ENCODE measurements at places on chromosomes 11 and 22.

GRCh38 chr11:19892876-19893275, 180.2 kb downstream of the NAV2 start:
- DNase-seq, result no peak

GRCh38 chr11:3136546-3137455, 28.3 kb downstream of the OSBPL5 start:
- no peak for DNase-seq

DNA sequence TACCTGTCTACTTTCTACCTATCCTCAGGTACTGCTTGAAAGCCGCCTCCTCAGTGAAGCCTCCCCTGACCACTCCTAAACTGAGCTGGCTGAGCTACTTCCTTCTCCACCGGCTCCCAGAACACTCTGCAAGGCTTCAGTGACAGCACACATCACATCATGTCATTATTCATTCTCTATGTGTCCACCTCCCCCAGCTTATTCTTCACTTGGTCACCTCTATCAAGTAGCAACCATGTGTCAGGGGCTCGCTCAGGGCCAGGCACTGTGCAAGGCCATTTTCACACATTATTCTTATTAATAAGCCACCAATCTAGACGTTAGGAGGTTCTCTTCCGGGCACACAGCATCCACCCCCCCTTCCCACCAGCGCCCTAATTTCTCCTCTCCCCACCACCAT, 3.7 kb upstream of the ELFN2 start:
- DNase-seq, result no peak

DNA sequence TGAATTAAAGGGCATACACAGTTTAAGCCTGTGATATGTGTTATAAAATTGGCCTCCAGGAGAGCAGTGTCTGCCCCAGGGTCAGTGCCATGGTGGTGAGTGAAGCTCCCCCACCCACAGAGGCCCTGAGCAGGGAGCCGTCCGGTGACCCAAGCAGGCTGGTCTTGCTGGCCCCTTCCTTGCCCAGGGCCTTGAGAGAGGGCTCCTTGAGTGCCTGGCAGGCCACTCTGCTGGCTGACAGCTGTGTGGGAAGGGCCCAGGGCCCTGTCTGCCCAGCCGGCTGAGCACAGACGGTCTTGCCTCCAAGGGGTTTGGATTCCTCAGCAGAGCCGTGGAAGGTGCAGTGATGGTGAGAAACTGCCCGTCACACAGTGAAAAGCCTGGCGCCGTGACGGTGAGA, 25.9 kb downstream of the PTDSS2 start:
- no peak for DNase-seq

- no peak for DNase-seq
Observed at GRCh38 chr22:36397131-36398093, 9.6 kb upstream of the MYH9 start.

DNA sequence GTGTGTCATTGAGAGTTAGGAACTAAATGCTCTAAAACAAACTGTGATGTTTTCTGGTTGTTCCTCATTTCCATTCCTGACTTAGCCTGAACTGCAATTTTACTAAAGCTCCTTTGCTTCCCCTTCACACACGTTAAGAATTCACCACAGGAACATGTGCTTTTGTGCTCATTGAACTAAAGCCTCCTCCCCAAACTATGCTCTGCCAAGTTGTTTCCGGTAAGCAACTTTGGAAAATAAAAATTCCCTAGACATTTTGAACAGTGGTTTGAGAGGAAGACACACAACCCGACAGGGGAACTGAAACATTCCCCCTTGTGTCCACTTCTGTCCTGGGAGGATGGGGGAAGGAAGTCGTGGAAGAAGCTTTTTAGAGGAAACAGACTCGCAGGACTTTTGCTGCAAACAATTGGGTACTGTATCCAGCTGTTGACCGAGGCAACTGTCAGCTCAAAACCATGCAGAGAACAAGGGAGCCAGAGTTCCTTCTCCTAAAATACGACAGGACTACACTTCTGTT, 66.9 kb downstream of the GAB2 start:
- no peak for DNase-seq

- DNase-seq, result no peak
Observed at GRCh38 chr22:40709752-40710413, 30.6 kb downstream of the MCHR1 start.

DNA sequence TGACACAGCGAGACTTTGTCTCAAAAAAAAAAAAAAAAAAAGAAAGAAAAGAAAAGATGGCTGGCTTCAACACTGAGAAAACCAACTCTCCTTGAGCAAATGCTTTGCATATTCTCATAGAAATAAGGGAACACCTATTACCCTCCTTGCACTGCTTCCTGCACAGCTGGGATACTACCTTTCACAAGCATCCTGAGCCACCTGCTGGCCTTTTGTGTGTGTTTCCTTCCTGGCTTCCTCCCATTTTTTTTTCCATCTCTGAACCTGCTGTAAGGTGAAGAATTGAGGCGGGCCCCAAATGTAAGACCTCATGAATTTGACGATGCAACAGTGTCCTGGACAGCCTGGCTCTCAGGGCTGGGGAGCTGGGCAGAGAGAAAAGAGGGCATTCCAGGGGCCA, 1.9 kb upstream of the RFPL3 start:
- DNase-seq, result no peak

Data from activated naive CD4-positive, alpha-beta T cell treated with anti-CD3 and anti-CD28 coated beads, Interleukin-2, amount 50 U/mL, for 16 hours (primary cell).